Psoas muscle (tissue), 8 donors: ENCODE measurements at places on chromosomes 2 and 18. TPM values are rescaled to one million over a fixed set of nuclear protein-coding genes. Genes with fewer than 3 reads are reported as not detected.

DNA sequence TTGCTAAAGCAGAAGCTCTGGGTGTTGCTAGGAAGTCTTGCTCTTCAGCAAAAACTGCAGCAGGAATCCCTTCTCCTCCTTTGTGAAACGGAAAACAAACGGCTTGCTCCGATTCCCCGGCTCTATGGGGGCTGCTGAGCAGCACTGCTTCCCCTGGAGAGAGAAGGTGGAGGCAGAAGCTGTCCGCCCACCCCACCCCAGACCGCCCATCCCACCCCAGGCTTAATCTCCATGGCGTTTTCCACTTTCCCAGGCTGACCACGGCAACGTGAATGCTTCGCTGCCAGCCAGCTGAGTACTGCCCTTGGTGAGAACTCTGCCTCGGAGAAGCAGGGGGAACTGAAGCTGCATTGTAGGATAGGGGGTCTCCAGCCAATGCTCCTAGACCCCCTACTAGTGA, 139.2 kb downstream of the BCL2 start:
- no peak for DNase-seq

- DNase-seq = no peak
These were observed 60.9 kb upstream of the CYRIA start for GRCh38 chr2:16726577-16726976.

Gene HJURP
- total RNA-seq = not detected

Gene TBR1
- not detected for total RNA-seq

DNA sequence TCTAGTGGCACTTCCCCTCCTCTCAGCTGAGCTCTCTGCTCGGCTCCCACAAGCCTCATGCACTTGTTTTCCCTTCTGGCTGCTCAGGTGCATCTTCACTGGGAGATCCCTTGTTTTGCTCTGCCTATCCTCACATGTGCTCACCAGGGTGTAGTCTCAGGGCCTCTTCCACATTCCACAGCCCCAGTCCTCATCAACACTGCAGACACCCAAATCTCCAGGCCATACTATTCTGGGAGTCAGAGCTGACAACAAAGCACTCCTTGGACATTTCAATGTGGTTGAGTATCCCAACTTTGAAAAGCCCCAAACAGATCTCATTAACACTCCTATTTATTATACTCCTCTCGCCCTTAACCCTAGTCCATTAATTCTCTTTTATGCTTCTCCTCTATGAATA, 71.3 kb downstream of the CCDC93 start:
- DNase-seq = no peak

Gene TMEM17
- total RNA-seq = 0.44 TPM

Gene ZNF396
- 0.79 TPM for total RNA-seq

- no peak for DNase-seq
These were observed 72.2 kb upstream of the THOC1 start for GRCh38 chr18:340044-340443.

DNA sequence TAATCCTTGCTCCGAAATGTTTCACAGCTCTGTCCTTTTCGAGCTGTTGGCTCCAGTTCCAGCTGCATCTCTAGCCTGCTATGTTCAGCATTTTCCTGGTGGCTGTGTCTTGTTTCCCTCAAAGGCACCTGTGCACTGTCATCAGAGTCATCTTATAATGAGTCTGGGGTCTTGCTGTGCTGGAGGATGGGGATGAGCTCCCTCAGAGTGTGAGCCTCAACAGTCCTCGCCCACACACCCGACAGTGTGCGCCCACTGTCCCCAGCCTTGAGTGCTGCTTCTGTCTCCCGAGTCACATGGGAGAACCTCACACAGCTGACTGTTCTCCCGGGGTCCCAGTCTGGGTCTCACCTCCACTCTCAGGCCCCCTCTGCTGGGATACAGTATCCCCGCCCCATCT, 25.4 kb downstream of the SPP2 start:
- no peak for DNase-seq

Gene ANKRD30BL
- total RNA-seq = not detected

DNA sequence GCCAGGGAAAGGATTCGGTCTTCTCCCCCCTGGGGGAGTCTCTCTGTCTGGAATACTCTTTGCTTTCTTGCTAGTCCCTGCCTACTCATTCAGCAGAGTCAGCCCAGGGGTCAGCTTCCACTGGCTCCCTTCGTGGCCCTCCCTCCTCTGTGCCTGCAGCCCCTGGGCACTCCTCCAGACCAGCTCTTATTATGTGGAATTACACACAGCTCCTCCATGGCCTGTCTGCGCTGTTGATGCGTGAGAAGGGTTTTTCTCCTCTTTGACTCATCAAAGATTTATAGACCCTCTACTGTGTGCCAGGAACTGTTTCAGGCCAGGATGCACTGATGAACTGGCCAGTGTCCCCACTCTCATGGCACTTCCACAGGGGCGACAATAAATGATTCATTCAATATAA, 44.4 kb downstream of the ST8SIA5 start:
- DNase-seq = peak; percentile 34

DNA sequence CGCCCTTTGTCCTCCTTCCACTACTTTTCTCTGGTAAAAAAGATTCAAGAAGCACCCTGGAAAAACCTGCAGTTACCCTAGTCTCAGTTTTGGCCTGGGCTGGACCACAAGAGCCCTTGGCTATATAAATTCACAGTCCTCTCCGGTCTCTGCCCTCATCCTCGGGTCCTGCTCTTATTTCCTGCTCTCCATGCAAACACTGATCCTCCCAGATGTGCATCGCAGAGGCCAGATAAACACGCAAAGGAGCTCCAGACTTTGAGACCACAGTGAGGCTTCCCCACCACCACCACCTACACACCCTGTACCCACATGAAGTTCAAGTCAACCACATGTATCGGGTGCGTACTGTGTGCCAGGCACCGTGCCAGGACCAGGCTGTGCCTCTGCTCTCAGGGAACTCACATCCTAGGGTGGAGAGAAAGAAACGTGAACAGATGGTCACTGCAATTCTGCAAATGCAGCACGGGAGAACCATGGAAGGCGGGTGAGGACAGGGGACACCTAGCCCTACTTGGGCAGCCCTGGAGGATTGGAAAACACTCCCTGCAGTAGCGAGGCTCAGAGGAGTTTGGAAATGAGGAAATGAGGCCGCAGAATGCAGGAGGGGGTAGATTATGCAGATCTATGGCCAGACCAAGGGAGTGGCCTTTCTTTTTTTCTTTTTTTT, 7.4 kb downstream of the CTDSP1 start:
- peak; percentile 83 for DNase-seq

DNA sequence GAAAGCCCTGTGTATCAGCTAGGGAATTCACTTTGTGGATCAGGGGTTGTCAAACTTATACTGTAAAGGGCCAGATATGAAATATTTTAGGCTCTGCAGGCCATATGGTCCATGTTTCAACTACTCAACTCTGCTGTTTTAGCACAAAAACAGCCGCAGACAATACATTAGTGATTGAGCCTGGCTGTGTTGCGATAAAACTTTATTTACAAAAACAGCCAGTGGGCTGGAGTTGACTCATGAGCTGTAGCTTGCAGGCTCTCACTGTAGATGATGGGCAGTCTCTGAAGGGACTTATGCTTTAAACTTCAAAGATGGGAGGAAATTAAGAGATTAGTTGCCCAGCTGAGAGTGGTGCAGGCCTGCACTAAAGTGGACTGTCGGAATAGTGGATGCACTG, 33.1 kb downstream of the WDR7 start:
- no peak for DNase-seq

DNA sequence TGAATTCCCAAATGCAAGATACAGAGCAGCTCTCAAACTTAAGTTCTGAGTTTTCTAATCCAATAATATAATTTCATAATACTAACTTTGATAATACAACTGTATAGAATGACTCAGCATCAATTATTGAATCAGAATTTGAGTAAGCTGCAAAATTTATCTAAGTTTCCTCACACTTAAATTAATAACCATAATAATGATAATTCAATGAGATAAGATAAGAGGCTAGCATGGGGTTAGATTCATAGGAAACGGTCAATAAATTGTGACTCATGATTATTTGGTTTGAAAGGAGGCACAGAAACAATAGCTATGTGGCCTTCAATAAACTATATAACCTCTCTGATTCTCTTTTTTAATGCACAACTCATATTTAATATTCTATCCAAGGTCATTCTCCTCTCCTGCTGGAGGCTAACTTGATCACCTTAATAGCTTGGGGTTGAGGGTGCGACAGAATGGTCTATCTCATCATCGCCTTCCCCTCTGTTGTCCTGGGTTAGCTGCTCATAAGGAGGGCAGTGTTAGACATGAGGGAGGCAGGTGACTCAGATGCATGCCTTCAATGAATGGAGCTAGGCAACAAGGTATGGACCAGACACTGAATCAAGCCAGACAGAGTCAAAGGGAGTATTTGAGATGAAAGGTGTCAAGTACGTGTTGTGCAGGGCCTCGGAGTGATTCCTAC, 36.2 kb upstream of the BMP10 start:
- no peak for DNase-seq

GRCh38 chr18:47413327-47413726, 161.9 kb upstream of the SKOR2 start:
- DNase-seq = no peak

- DNase-seq = no peak
These were observed 8.8 kb upstream of the IFIH1 start for GRCh38 chr2:162327134-162327769.

Gene CDH20
- total RNA-seq = 4.4 TPM

DNA sequence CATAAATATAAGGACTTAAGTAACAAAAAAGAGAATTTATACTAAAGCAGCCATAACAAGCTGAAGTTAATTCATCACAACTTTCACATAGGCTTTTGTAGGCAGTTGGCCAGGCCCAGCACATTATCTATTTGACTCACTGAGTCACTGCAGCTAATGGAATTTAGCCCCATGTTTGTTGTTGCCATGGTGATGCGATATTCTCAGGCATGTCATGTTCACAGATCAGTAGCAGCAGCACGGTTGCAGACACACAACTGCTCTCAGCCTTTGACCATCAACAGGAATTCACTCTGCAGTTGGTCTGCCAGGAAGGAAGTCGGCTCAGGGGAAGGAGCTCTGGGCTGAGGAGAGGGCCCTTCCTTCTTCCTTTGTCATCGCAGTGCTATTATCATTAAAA, 639.8 kb downstream of the TMEM182 start:
- DNase-seq = no peak

DNA sequence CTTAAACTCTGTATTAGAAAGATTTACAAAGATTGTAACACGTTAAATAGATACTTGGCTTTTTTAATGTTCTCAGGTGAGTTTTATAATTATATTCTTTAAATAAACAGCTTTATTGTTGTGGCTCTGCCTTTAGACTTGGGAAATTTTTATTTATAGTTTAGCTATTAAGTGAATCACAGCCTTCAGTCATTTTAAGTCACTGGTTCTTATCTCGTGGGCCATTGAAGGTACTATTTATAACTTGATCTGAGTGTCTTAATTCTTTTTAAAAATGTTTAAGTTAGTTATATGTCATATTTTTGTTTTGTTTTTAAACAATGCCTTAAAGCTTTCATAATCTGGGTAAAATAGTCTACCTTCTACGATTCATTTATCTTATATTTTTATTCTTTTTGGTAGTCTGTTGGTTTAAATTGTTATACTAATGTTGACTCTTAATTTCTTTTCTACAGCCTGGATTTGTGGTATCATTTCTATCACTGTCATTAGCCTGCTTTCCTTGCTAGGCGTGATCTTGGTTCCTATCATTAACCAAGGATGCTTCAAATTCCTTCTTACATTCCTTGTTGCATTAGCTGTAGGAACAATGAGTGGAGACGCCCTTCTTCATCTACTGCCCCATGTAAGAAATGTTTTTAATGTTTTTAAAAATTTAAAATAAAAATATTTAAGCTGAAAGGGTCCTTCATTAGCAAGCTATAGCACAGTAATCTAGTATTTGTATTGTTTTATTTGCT, 49.3 kb downstream of the SLC39A10 start:
- DNase-seq = no peak

DNA sequence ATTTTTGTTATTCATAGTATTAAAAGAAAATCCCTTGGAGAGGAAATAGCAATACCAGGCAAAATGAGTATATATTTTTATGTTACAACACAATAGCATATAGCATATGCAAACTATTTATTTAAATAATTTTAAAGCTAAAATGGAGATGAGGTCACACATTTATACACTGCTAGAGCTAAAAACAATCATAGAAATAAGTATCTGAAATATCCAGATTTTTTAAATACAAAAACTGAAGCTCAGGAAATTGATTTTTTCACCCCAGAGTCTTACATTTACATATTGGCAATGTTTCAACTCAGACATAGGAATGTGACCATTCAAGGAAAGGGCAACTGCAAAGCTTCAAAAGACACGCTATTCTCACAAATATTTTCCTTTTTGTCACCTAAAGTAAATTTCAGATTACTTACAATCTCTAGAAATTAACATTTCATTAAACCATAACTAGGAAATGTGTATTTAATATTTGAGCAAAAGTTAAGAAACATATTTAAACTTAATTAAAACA, 8.9 kb downstream of the TFPI start:
- DNase-seq = no peak

GRCh38 chr18:12604445-12605007, 53.4 kb downstream of the SPIRE1 start:
- DNase-seq = no peak

DNA sequence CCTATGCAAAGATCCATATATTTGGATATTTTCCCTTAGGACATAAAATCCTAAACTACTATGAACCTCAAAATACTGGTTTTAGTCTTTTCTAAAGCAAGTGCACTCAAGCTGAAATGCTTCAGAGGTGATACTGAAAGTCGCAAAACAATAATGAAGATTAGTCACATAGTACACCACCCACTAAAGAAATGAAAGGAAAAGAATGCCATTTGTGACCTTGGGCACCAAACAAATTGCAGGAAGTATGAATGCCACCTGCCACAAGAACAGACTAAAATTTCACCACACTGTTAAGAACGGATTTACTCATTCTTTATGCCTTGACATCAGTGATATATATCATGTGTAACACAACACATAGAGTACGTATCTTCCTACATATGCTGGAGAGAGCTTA, 161.5 kb downstream of the ZNF521 start:
- no peak for DNase-seq

DNA sequence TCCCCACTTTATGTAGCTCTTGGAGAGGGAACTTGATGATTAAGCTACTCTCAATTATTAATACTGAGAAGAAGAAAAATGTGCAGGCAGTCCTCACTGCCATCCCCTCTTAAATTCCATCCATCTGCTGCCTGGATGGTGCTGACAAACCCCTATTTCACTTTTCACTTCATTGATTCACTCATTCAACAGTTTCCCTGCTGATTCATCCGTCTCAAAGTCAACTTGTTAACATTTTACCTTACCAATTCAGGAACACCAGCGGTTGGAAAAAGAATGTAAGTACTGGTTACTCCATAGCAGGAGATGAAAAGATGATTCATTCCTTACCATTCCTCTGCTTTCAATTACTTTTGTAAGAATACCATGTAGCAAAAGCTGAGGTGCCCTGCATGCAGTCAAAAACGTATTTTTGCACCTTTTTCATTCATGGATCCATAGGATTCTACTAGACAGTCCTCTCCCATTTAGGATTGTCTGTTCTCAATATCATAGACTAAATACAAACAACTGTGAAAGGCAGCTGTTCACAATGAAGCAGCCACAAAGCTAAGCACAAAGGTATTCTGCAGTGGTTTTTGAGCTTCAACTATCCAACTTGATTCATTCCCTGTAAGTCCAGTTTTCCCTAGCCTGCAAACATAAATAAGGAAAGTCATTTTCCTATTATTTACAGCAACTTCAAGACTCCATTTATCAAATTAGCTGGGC, 262.0 kb downstream of the MREG start:
- DNase-seq = no peak
